Activated T-helper 9 cell treated with anti-CD3 and anti-CD28 coated beads, Interleukin-2, amount 50 U/mL, for 16 hours (primary cell): ENCODE measurements at places on chromosomes 7 and 10.

- DNase-seq = no peak
Measured at GRCh38 chr10:100509241-100509840, 10.3 kb downstream of the SEC31B start.

GRCh38 chr10:100930368-100930767, 17.6 kb downstream of the SLF2 start:
- DNase-seq = no peak

DNA sequence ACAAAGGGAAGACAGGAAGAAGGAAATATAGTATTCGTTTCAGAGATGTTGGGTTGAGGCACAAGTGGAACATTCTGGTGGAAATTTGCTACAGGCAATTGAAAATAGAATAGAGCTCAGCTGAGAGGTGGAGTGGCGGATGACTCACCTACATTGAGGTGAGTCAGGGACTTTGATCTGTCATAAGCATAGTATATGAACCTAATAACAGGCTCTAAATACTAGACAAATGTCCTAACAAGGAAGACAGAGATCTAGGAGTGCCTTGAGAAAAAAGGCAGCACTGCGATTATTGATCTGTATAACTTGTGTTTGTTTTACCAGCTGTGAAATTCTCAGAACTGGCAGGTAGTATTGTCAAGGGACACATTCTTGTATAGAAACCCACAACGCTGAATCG, 907 bp upstream of the IFRD1 start:
- DNase-seq = peak; percentile 36

DNA sequence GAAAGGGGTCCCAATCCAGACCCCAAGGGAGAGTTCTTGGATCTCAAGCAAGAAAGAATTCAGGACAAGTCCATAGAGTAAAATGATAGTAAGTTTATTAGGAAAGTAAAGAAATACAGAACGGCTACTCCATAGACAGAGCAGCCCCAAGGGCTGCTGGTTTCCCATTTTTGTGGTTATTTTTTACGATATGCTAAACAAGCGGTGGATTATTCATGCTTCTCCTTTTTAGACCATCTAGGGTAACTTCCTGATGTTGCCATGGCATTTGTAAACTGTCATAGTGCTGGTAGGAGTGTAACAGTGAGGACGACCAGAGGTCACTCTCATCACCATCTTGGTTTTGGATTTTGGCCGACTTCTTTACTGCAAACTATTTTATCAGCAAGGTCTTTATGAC, 1033.4 kb downstream of the SORCS3 start:
- DNase-seq = no peak

DNA sequence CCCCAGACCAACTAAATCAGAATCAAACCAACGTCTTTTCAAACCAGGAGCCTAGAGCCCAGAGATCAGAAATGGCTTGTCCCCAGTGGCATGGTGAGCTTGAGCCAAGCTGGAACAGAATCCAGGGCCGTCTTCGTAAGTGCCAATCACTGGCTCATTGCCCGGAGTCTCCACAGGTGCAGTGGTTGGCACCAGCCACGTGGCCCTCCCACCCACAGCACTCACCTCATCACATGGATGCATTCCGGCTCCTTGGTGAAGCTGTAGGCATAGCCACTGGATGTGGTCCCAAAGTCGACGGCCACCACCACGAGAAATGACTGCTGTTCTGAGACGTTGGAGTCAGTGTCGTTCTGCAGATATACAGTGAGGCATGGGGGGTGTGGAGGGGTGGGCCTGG, 37.4 kb downstream of the HSPA12A start:
- no peak for DNase-seq

- no peak for DNase-seq
Measured at GRCh38 chr10:458421-458851, 231.0 kb downstream of the DIP2C start.

GRCh38 chr10:124680675-124681074, 63.5 kb downstream of the FAM53B start:
- no peak for DNase-seq
